Osteoblast (primary cell): ENCODE measurements at places on chromosomes 3 and 15. TPM values are rescaled to one million over a fixed set of nuclear protein-coding genes. Genes with fewer than 3 reads are reported as not detected.

The C3orf85 gene
- total RNA-seq = not detected in 2 replicates

The MST1R gene
- 0.72 and 1.8 TPM in 2 replicates for total RNA-seq

The CHRNA5 gene
- total RNA-seq = 0.29 and 0.36 TPM in 2 replicates

The SCG5 gene
- total RNA-seq = 6.8 and 9.0 TPM in 2 replicates

The EOMES gene
- under 0.01 TPM in 1 of 2 replicates, not detected in the other for total RNA-seq

The PRR20G gene
- not detected in 2 replicates for total RNA-seq

The B2M gene
- total RNA-seq = 3,371 and 4,170 TPM in 2 replicates

The SKOR1 gene
- total RNA-seq = 0.29 and 0.36 TPM in 2 replicates

DNA sequence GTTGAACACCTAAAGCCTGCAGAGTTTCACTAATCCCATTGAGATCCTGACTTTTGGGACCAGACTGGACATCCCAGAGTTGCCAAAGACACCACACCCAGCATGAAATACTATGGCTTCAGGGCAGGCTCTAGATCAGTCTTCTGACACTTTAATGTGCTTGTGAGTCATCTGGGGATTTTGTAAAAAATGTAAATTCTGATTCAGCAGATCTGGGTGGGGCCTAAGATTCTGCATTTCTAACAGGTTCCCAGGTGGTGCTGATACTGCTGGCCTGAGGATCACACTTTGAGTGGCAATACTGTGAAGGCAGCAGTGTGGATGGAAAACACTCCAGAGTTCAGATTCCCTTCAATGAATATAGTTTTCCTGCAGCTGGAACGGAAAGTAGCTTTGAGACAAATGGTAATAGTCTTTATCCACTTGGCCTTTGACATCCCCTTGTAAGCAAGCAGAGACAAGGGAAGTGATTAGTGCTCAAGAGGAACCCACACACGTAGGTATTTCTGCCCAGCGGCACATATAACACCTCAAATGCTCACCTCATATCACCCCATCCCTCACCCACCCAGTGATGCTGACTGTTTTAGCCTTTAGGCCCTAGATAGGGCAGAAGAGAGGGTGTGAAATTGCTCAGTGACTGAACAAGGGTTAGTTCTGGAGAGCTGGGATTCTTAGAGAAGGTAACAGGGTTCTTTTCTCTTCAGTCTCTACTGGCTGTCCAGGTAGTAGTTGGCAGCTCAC lies 51.5 kb upstream of the GSK3B start:
- peak; percentile 92 for DNase-seq

GRCh38 chr3:193895409-193895808 lies 240.5 kb upstream of the HES1 start:
- no peak for DNase-seq

- DNase-seq = peak; percentile 37
Observed at GRCh38 chr3:13162549-13163320, 89.5 kb upstream of the IQSEC1 start.

DNA sequence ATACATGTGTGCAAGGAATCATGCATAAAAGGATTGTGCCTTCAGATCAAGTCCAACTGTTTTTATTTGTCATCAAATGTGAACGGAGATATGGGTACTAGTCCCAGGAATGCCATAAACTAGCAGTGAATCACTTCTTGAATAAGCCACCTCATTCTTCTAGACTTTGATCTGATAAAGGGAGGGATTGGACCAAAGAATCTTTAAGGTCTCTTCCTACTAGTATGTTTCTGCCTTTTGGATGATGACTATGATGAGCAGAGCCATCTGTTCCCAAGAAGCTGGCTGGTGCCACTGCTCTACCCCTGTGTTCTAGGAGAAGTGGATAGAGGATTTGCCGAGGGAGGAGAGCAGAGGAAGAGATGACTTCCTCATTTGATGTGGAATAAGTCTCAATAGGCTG lies 28.8 kb upstream of the UACA start:
- DNase-seq = no peak

GRCh38 chr15:70447928-70448698 lies 315.2 kb downstream of the UACA start:
- DNase-seq = no peak

DNA sequence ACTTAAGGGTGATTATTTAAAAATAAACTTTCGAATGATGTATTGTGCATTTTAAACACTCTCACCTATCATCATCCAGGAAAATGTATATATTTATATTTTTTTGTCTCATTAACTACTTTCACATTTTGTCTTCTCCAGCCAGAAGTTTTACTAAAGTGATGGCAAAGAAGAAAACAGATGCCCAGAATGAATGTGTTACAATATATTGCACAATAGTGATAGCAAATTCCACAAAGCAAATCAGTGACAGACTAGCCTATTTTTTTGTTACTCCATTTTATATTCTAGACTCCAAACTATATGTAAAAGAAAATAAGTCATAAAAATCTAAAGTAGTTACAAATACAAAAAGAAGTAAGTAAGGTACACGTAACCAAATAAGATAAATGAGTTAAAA lies 414.7 kb downstream of the EPHA3 start:
- DNase-seq = no peak

GRCh38 chr3:10962481-10963036 lies 30.0 kb upstream of the SLC6A1 start:
- DNase-seq = no peak

GRCh38 chr3:189584645-189585044 lies 46.5 kb upstream of the TP63 start:
- no peak for DNase-seq

- no peak for DNase-seq
Observed at GRCh38 chr3:73966733-73967132, 342.0 kb upstream of the PDZRN3 start.

- peak; percentile 80 for DNase-seq
Observed at GRCh38 chr3:100463002-100463401, 29.4 kb upstream of the TMEM45A start.

GRCh38 chr15:66924889-66925288 lies 140.5 kb upstream of the SMAD3 start:
- no peak for DNase-seq

DNA sequence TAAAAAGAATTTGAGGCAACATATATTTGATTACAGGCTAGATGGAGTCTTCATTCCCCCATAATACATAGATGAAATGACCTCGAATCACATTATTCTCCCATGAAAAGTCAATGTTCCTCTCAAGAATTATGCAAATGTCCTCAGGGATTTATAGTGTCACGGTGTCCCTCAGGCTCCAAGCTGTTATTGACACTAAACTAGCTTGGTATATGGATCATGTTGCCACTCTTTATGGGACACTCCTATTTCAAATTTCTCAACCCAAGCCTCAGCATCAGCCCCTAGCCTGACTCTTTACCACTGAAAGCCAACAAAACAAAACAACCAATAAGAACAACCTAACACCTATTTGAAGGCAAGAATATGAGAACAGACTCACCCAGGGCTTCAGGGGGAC lies 139.8 kb downstream of the TPRG1 start:
- no peak for DNase-seq

DNA sequence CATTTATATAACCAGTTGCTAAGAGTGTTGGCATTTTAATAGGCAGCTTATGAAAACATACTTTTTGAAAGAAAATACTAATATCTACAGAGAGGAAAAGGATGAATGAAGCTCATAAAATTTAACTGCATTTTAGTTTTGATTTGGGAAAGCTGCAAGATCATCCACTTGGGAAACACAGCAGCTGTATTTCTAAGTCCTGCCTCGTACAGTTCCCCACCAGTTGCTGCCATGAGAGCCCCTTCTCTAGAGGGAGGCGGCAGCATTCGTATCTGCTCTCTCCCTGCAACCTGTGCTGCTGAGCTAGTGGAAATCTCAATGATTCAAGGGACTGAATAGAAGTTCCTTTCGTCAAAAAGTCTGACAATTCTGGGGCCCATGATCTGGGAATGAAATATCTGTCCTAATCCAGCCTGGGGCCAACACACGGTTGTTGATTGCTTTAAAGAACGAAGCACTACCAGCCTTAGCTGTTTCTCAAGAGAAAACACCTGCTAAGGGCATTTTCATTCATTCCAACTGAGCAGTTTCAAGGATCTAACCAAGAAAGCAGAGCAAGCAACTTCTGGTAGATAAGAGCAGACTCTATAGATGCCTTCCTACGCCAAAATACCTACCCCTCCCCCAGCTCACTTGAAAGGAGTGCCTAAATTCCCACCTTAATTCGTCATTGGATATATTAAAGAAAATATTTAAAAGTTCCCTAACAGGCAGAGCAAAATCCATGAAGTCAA lies 223.7 kb downstream of the MAGI1 start:
- DNase-seq = no peak

GRCh38 chr15:91926908-91927270 lies 73.4 kb downstream of the SLCO3A1 start:
- DNase-seq = no peak

DNA sequence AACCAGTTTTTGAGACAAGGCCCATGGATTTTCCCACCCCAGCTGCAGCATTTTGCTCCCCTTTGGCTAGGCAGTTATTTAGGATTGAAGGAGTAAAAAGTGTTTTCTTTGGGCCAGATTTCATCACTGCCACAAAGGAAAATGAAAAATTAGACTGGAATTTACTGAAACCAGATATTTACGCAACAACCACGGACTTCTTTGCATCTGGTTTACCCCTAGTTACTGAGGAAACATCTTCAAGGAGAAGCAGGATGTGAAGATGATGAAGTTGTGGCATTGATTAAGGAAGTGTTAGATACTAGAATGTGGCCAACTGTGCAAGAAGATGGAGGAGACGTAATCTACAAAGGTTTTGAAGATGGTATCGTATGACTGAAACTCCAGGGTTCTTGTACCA lies 165.2 kb upstream of the MYRIP start:
- DNase-seq = peak; percentile 80

DNA sequence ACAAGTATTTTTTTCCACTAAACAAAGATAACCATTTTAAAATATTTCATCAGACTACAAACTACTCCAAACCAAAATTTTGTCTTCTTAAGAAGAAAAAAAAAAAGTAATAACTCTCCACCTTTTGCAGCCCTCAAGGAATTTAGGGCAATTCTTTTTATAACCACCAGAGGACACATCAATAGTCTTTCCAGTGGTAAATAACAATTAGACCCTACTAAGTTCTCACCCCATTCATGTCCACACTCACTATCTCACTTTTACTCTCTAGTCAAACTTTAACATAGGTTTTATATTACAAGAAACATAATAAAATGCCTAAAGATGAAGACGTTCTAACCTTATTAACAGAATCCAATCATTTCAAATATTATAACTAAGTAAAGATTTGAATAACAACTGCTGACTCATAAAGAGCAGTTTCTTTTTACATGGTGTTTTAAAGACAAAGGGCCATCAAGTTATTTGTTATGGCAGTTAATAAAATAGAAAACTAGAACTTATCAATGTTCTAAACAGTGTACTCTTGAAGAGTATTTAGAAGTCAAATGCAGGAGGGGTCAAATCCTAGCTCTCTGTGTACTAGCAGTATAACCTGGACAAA lies 33.0 kb downstream of the CCDC39 start:
- no peak for DNase-seq

DNA sequence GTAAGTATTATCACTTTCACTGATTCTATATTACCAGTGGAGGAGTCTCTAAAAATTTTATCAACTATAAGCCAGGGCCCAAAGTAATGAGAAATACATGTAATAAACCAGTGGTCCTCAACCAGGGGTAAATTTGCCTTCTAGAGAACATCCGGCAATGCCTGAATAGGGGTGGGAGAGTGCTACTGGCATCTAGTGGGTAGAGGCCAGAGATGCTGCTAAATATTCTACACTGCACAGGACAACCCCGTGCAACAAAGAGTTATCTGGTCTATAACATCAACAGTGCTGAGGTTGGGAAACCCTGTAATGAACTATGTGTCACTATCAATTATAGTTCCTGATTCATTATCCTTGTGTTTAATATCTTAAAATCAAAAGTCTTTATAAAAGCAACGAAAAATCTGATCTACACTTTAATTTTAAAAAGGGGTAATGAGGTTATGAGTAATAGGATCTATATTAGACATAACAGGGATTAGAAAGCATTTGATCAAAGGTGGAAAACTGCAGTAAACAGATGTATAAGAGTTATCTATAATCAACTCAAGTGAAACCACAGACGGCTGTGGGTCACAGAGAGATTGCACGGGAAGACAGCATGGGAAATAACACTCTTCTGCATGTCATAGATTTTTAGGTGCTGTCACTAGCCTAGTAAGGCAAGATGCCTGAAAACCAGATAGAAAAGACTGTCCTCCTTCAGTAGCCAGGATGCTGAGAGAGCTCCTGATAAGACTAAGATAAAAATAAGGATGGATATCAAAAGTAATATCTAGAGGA lies 2.0 kb downstream of the LYSMD2 start:
- DNase-seq = no peak

DNA sequence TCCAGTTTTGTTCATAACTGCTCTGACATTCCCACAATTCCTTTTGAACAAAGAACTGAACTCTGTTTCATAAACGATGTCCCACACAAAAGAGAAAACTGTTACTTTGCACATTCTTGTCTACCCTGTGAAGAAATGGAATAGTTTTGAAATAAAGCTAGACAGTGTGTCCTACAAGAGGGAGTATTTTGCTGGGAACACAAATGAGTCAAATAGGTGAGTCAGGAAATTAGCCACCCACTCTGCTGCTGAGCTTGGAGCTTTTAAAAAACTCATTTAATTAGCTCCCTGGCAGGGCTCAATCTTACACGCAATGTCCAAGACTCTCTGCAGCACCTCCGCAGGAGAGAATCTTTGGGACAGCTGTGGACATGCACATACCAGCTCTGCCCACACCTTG lies 193.4 kb downstream of the SLC9A9 start:
- DNase-seq = no peak

DNA sequence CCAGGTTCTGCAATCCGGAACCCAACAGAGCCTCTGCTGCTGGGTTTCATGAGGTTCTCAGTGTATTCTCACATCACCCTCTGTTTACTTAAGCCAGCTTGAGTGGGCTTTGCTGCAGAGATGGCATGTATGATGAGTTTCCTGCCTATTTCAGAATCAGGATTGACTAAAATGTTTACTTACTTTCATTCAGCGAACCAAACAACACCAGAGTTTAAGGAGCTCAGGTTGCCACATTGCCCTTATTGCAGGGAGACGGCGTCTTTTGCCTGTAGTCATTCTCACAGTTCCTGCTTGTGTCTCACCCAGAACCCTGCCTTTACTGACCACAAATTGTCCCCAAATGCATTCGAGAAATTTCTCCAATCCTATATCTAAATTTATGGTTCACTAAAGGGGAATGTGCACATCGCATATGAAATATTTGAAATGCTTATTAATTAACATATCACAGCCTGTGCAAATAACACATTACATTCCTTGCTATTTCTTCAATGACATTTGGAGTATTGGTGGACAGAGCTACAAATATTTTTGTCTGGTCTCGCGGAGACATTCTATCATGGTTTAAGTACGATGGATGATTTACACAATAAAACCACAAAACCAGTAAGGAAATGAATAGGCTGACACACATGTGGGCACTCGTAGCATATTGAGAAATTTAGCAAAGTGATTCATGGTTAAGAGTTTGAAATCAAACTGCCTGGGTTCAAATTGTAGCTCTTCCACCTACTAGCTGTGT lies 377.2 kb upstream of the CFAP20DC start:
- peak; percentile 78 for DNase-seq

GRCh38 chr3:87206070-87206469 lies 21.0 kb upstream of the CHMP2B start:
- DNase-seq = peak; percentile 38

- no peak for DNase-seq
Observed at GRCh38 chr3:142086581-142087090, 62.7 kb downstream of the TFDP2 start.

- DNase-seq = no peak
Observed at GRCh38 chr3:37787153-37787867, 74.4 kb upstream of the CTDSPL start.

- no peak for DNase-seq
Observed at GRCh38 chr15:34652726-34653033, 69.2 kb upstream of the GOLGA8B start.

GRCh38 chr3:31714495-31715280 lies 182.0 kb downstream of the STT3B start:
- DNase-seq = no peak

GRCh38 chr15:58410353-58410752 lies 21.4 kb upstream of the LIPC start:
- DNase-seq = no peak
